ENCODE measurements at places on chromosomes 6 and 20.

DNA sequence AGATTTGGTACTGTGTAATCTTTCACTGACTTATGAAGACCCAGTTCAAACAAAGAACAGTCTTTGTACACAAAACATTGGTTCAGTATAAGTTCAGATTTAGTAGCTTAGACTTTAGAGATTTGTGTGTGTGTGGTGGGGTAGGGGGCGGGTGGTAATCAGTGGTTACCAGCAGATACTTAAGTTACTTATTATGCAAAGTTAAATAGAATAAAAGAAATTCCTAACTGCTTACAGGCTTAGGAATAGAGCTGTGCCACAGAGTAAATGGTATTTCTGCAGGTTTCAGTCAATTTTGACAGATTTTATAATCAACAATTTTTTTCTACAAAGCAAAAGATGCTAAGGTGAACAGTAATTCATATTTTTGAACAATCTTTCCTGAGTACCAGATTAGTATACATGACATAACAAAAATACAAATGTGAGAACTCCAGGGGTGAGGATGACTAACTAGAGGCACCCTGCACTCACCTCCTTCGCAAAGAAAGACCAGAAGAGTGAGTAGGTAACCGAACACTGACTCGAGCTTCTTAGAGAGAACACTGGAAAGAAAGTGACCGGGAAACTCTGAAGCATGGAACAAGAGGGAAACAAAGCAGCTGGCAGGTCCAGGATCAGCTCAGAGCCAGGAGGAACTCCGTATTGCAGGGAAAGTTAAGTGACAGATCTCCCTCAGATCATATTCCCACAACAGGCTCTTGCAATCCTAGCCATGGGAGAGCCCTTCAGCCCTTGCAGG is 560.6 kb downstream of the COL12A1 start:
- DNase-seq: no peak

DNA sequence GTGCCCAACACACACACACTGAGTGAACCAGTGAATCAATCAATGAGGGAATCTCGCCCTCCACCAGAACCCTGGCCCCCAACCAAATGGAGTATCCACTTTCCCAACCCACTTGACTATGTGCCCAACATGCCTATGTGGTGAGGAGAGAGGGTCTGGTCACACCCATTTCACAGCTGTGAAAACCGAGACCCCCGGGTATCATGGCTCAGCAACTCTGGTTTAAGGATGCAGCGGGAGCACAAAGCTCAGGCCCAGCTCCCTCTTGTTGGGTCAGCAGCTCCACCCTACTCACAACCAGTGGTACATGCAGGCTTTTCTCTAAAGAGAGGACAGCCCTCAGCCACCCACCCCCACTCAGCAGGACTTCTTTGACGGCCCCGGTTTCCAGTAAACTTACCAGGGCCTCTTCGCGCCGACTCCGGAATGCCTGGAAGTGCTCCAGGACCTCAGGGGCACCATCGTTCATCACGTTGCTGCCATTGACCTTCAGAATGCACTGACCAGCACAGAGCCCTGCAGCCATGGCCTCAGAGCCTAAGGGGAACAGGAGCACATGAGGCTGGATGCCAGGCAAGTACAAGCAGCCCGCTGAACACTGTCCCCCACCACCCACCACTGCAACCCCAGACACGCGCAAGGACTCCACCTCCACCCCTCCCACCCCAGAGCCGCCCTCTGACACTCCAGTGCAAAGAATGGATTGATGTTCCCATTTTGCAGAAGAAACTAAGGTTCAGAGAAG is 174.7 kb downstream of the PREX1 start:
- no peak for DNase-seq

DNA sequence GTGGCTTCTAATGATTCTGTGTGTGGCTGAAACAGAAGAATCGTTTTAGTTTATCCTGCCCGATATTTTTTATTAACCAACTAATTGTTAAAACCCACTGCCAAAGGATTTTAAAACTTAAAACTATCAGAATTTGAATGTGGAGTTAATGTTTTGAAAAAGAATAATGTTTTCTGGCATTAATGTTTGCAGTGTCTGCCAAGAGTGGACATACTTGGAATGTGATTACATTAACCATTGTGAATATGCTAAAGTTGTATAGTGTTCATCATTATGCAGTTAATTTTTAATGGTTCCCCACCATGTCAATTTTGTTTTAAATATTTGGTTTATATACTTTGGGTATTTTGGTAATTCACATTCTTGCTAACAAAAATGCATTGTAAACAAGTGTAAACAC is 24.4 kb downstream of the DCBLD1 start:
- DNase-seq: no peak

GRCh38 chr6:38391206-38391605 is 248.5 kb downstream of the BTBD9 start:
- DNase-seq: no peak

All from cortex of kidney (tissue), 1 donor.